ENCODE measurements at places on chromosomes 6 and 20.

DNA sequence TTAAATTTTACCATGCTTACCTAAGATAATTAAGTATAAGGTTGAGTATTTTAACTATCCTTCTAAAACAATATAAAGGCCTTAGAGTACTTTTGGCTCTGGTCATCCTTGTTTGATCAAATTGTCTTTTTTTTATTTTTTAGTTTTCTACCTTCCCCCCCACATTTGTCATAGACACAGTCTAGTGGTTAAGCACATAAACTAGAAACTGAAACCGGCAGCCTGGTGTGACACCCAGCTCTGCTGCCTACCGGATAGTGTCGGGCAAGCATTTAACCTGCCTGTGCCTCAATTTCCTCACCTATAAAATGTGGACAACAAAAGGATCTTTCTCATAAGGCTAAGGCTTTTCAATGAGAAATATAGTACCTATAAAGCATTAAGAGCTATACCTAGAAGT lies 21.6 kb upstream of the TULP4 start:
- DNase-seq = no peak

DNA sequence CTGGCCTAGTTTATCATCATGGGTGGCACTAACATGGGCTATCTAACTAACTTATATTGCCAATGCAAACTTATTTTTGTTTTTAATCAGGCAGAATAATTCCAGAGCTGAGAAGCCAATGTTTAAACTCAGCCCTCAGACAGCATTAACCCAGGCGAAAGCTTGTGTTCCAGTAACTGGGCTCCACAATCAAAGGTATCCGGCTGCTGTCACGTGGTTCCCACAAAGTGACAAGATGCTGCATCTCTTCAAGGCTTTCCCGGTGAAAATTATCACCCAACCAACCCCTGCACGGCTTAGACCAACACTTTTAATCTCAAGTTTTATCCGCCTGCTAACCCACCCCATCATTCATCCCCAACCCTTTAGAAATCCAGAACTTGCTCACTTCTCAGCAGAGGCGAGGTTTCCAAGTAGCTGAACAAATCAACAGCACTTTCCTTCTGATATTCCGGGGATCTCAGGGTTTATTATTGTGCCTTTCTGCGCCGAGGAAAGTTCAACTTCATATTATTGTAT lies 885 bp downstream of the MTCL3 start:
- no peak for DNase-seq

GRCh38 chr6:157171801-157172200 lies 151.5 kb downstream of the TMEM242 start:
- DNase-seq = no peak

- DNase-seq = no peak
Measured at GRCh38 chr6:144361016-144361415, 75.9 kb downstream of the UTRN start.

DNA sequence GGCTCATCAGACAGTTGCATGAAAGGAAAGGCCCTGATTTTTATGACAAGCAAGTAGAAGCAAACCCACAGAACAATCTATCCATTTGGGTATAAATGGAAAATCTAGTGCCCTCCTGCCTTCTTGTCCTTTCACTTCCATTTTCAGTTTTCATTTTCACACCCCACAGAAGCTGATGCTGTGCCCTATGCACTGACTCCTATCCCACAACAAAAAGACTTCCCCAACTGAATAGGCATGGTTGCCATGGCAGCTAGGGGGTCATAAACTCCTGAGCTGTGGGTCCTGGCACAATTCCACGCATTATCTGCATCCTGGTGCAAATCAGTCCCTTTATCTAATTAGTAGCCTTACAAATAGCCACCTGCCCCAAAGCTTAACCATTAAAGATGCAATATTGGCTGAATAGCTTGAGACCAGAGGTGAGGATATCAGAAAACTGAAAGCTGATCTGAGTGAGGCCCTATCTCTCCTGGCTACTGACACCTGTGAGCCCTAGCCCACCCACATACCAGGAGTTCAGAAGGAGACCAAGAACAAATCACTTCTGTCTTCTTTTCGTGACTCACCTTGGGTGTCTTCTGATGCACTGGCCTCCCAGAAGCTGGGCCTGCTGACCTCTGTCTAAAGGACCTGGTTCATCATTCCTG lies 34.9 kb upstream of the HEY2 start:
- DNase-seq = no peak

GRCh38 chr6:147564556-147564955 lies 56.1 kb downstream of the SAMD5 start:
- DNase-seq = no peak

DNA sequence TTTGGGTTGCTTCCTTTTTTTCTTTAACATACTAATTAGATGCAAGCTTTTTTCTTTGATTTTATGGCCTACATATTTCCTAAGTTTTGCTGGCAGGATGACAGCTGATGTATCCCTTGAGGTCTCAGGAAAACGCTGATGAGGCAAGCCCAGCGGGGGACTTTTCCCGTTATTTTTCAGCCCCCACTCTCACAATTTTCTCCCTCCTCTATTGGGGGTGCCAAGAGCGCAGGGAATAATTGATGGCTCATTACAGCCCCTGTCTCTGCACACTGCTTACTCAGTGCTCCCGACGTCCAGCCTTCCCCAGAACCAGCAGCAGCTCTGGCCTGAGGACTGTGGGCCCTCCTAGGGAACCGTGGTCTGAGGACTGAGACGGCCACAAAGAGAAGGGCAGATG lies 38.6 kb upstream of the VSTM2L start:
- DNase-seq = no peak

GRCh38 chr6:1763404-1763803 lies 153.7 kb downstream of the FOXC1 start:
- no peak for DNase-seq

GRCh38 chr6:36139991-36140710 lies 9.8 kb downstream of the MAPK13 start:
- no peak for DNase-seq

- no peak for DNase-seq
Measured at GRCh38 chr20:54254596-54254995, 46.7 kb downstream of the PFDN4 start.

GRCh38 chr6:31270788-31271640 lies 878 bp downstream of the HLA-C start:
- peak; percentile 18 for DNase-seq

GRCh38 chr6:143449714-143450452 lies 612 bp downstream of the ADAT2 start:
- peak; percentile 3 for DNase-seq

DNA sequence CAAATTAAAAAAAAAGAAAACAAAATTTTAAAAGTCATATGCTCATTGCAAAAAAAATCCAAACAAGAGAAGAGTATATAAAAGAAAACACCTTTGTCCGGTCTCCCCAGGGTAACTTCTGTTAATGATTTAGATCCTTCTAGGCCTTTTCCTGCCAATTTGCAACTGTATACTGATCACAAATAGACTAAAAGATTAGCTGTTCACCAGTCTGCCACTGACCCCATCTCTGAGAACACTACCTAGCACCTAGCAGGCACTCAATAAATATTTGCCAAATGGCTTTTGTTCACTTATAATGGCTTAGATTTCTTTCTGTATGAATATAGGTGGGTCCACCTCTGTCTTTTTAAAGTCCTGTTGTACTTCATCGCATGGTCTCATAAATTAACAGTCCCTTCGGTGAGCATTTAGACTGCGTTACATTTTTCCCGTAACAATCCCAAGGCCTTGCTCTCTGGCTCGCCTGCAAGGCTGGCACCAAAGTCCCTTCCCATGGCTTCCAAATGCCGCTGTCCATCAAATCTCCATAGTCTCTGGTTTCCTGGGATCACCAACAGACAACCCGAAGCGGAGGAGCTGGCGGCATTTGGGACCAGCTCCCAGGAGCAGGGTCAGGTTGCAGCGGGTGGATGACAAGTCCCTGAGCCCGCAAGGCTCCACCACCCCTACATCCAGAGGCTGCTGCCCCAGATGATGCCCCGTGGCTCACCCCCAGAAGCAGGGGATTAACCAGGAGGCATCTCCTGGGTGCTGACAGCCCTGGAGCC lies 11.8 kb downstream of the JPH2 start:
- no peak for DNase-seq

- no peak for DNase-seq
Measured at GRCh38 chr6:23441808-23442461, 684.1 kb upstream of the NRSN1 start.

- no peak for DNase-seq
Measured at GRCh38 chr6:35343092-35343834, 905 bp downstream of the PPARD start.

DNA sequence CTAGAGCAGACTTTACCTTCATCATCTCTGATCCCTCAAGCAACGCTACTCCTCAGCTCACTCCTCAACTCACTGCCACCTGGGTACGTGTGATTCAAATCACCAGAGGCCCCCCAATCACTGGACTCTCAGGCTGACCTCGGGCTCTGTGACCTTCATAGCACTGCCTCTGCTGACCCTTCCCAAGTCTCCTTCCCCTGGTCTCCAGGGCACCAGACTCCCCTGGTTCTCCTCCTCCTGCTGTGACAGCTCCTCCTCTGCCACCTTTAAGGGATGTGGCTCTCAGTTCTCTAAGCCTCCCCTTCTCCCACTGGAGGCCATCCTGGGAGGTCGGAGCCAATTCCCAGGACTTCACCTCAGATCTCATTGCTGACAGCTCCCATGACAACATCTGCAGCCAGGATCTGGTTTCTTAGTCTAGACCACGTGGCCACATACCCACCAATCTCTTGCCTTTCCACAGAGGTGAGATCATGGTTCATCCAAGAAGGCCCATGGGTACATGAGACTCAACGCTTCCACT lies 90.4 kb downstream of the NFATC2 start:
- DNase-seq = no peak

GRCh38 chr6:13593103-13593502 lies 18.7 kb downstream of the SIRT5 start:
- no peak for DNase-seq

GRCh38 chr20:62370115-62370806 lies 3.1 kb upstream of the LAMA5 start:
- peak; percentile 79 for DNase-seq

GRCh38 chr20:38724626-38725147 lies 401 bp downstream of the SLC32A1 start:
- DNase-seq = no peak

DNA sequence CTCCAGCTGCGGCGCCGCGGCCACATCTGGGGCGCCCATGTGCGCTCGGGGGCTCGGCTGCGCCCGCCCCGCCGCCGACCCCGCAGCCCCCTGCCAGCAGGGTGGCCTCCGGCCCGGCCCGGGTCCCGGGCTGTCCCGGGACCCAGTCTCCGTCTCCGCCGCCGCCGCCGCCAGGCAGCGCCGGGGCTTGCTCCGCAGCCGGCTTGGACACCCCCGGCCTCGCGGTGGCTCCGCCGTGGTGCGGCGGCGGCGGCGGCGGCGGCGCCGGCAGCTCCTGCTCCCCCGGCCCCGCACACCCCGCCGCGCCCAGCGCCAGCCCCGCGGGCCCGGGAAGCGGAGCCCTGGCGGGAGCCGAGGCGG lies 219 bp downstream of the ISM1 start:
- DNase-seq = no peak

- DNase-seq = no peak
Measured at GRCh38 chr6:106547601-106548453, 81.5 kb downstream of the RTN4IP1 start.

- no peak for DNase-seq
Measured at GRCh38 chr6:71402096-71402495, 113.5 kb downstream of the OGFRL1 start.

DNA sequence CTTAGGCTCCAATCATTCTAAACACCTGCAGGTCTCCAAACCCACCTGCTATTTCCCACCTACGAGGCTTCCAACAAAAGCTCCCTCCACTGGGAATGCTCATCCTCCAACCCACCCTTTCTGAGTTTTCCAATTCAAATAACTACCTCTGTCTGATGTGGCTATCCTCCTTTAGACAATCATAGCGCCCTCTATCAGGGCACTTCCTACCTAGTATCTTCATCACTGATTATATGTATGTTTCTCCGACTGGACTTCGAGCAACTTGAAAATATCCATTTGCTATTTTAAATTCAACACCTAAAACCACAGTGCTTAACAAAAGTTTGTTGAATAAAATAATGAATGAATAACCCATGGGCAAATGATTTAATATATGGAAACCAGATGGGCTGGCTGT lies 41.3 kb downstream of the MTFR2 start:
- no peak for DNase-seq

DNA sequence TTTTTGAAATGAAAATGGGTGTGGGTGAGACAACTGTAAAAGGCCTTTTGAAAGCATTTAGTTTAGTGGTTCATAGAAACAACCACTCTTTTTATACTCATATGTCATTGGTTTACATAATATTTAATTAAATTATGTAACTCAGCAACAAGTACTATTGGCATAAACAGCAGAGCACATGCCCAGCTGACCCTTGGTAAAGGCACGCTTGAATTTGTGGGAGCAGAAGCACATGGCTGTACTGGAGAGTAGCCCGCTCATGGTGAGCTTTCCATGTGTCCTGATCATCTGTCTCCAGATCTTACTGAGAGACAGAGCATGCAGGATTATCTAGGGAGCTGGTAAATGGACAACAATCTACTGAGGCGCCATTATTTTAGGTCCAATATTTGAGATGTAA lies 17.1 kb upstream of the KLHL31 start:
- no peak for DNase-seq

DNA sequence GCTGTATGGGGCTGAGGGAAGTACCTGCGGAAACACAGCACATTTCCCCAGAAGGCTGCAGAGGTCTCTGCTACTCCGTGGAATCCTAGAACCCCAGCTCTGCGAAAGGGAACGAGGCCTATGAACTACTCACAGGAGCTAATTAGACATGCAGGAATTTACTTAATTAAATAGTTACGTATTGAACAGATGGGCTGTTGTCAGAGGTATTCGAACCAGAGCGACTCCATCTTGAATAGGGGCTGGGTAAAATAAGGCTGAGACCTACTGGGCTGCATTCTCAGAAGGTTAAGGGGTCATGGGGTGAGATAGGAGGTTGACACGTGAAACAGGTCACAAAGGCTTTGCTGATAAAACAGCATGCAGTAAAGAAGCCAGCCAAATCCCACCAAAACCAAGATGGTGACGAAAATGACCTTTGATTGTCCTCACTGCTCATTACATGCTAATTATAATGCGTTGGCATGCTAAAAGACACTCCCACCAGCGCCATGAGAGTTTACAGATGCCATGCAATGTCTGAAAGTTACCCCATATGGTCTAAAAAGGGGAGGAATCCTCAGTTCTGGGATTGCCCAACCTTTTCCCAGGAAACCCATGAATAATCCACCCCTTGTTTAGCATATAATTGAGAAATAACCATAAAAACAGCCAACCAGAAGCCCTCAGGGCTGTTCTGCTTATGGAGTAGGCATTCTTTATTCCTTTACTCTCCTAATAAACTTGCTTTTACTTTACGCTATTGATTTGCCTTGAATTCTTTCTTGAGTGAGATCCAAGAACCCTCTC lies 14.7 kb upstream of the SSTR4 start:
- no peak for DNase-seq
